ENCODE measurements at places on chromosomes 2 and 18. TPM values are rescaled to one million over a fixed set of nuclear protein-coding genes. Genes with fewer than 3 reads are reported as not detected.

DNA sequence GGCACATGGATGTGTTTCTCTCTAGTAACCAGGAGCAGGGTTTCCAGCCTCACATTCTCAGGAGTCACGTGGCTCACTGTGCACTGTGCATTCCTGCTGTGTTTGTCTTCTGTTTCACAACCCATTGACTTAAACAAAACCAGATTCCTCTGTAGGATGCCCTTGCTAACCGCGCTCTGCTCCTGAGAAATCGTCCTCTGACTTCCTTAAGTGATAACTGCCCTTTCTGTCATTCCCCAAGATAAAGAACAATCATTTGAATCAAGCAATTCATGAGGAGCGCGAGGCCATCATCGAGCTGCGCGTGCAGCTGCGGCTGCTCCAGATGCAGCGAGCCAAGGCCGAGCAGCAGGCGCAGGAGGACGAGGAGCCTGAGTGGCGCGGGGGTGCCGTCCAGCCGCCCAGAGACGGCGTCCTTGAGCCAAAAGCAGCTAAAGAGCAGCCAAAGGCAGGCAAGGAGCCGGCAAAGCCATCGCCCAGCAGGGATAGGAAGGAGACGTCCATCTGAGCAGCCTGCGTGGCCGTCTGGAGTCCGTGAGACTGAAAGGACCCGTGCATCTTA, 60.2 kb downstream of the RALBP1 start:
- peaks cover 15% of the 10 kb centered on the region for H3K36me3 ChIP-seq
- no peak for DNase-seq
- H3K4me3 ChIP-seq: no peak overlapping the region
- no peaks in the 10 kb centered on the region for H3K4me1 ChIP-seq
- H3K27ac ChIP-seq: no peak overlapping the region

DNA sequence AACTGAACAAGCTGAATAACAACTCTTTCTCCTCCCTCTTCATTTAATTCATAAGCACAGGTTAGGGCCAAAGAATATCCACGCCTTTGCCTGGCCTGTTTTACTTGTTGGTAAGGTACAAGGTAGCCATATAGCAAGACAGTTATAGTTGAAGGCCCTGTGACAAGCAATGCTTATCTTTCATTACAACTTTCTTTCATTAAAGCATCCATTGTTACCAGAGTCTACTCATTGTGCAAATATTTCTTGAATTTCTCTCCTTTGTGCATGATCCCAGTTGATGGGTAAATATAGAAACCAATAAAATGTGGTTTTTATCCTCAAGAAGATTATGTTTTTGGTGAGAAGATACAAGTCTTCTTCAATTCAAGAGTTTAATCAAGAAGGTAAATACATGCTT, 140.2 kb downstream of the UBE2E3 start:
- H3K4me1 ChIP-seq: peaks cover 54% of the 10 kb centered on the region
- H3K4me3 ChIP-seq: no peak overlapping the region
- DNase-seq: no peak
- H3K36me3 ChIP-seq: peaks cover 22% of the 10 kb centered on the region

GRCh38 chr2:41992671-41993434, 55.0 kb upstream of the PKDCC start:
- H3K4me1 ChIP-seq: no peaks in the 10 kb centered on the region
- no peak for DNase-seq
- H3K4me3 ChIP-seq: no peak overlapping the region
- peaks cover 24% of the 10 kb centered on the region for H3K27me3 ChIP-seq
- H3K36me3 ChIP-seq: no peaks in the 10 kb centered on the region
- no peak overlapping the region for H3K27ac ChIP-seq

The FRZB gene
- total RNA-seq: not detected

The MYCN gene
- not detected for total RNA-seq

The TTC27 gene
- 37.3 TPM for total RNA-seq

The PRPF40A gene
- 148 TPM for total RNA-seq

Measured in activated naive CD8-positive, alpha-beta T cell treated with anti-CD3 and anti-CD28 coated beads for 36 hours (primary cell).